Frontal cortex (tissue), 4 donors: ENCODE measurements at places on chromosomes 4 and X. TPM values are rescaled to one million over a fixed set of nuclear protein-coding genes. Genes with fewer than 3 reads are reported as not detected.

DNA sequence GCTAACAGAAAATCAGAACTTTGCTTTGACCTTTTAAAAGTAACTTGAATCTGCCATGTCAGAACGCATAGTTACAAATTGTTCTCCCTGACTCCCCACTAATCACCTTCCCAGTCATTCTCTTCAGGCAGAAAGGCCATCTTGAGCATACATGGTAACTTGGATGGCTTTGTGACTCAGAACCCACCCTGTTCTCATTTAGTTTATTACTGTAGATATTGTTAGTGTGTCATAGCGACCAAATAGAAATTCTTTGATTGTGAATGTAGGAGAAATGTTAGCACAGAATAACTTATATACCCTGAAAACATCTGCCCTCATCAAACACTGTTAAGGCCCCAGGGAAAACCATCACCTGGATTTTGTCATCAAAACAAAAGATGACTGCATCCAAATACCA, 382.0 kb downstream of the MAGEB5 start:
- DNase-seq: no peak

DNA sequence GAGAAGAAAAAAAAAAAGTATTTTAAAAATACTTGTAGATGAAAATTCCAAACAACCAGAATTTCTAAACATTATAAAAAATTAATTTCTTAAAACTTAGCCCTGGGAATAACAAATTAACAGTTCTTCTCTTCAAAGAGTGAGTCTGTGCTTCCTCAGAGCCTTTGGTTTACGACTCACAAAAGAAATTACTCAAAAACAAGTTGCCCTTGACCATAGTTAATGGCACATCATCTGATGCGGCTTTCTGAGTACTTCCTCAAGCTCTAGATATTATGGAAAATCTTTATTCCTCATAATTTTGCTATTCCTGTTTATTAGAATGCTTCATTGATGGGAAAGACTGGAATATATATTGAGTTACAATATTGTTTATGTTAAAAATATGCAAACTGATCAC, 23.7 kb downstream of the TAPT1 start:
- DNase-seq: no peak

DNA sequence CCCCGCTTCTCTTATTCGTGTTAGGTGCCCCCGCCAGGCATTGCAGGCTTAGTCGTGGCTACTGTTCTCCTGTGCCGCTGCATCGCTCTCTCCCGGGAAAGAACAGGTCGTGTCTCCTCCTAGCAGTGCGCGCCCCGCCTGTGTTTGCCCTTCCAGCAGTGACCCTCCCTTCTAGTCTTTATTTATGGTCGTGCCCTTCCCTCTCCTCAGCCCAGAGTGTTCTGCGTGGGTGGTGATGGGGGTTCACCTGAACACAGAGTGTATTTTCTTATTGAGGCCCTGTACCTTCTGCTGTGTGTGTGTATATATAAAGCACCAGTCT, 15.2 kb downstream of the USP11 start:
- DNase-seq: no peak

- DNase-seq: no peak
Observed at GRCh38 chr4:86451560-86452330, 91.9 kb upstream of the MAPK10 start.

GRCh38 chr4:145451895-145452294, 29.8 kb upstream of the SMAD1 start:
- no peak for DNase-seq

ELOVL6 gene
- 27.7 TPM for total RNA-seq
